ENCODE measurements at places on chromosomes 7 and 10. TPM values are rescaled to one million over a fixed set of nuclear protein-coding genes. Genes with fewer than 3 reads are reported as not detected.

ZNF487 gene
- 2.9 TPM for total RNA-seq

DNA sequence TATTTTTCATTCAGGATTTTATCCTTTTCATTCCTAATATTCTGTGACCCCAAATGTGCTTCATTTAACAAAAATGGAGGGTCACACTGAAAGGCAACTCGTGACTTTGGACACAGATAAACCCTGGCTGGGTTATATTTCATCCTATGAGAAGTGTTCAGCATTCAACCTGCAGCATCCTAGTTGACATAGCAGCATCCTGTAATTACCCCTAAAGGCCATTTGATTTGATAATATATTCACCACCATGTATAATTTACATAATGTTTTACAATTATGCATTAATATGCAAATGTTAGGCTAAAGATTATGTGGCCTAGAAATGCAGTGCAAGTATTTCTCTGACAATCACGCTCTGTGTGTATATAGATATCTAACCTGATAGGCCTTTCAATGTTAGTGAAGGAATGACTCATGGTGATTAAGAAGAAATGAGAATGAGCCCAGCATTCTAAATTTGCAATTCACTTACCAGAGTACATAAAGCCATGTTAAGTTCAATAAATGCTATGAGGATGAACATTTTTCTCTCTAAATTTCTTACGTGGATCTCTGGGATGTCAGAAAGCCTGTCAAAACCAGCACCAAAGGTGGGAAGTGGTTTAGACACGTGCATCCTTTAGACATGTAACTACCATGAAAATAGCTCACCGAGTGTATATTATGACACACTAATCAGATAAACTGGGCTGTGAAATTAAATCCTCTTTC lies 337.7 kb upstream of the AOAH start:
- DNase-seq = no peak
- H3K27me3 ChIP-seq = no peaks in the 10 kb centered on the region
- H3K4me3 ChIP-seq = no peak overlapping the region
- H3K27ac ChIP-seq = no peak overlapping the region

BMPER gene
- not detected for total RNA-seq

KRIT1 gene
- 44.8 TPM for total RNA-seq

HABP2 gene
- not detected for total RNA-seq

All from activated T-cell treated with anti-CD3 and anti-CD28 coated beads, Interleukin-2, amount 50 U/mL, for 72 hours (primary cell).